Right lung (tissue), 10 donors: ENCODE measurements at places on chromosomes 1 and 21. TPM values are rescaled to one million over a fixed set of nuclear protein-coding genes. Genes with fewer than 3 reads are reported as not detected.
A peak's percentile ranks its signal among the peaks of the same experiment; 100 is the strongest.

TTF2 gene
- 20.5 TPM for polyA plus RNA-seq

DNA sequence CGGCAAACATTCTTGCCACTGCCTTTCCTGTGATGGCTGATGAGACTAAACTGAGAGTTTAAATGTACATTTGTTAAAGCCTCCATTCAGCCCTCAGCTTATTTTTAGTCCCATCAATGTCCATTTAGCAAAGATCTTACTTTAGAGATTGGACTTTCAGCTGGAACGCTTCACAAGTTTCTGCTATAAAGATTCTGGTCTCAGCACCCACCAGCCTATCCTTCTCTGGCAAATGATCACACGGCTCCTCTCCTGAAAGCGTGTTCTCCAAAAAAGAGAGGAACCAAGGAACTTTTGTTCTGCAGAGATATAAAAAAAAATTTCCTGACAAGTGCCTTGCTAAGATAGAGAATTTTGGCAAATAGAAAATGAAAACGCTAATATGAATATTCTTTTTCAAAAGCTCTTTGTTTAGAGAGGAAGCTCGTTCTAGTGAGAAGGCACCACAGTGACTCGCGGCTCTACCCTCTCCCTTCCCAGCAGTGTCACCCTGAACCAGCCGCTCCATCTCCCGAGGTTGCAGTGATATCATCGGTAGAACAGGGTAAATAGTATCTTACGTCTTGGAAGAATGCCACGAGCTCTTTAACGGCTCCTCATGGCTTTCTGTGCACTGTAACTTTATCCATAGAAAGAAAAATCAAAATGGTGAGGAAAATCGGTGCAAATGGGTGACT, 200.2 kb downstream of the APP start:
- DNase-seq, result no peak

DNA sequence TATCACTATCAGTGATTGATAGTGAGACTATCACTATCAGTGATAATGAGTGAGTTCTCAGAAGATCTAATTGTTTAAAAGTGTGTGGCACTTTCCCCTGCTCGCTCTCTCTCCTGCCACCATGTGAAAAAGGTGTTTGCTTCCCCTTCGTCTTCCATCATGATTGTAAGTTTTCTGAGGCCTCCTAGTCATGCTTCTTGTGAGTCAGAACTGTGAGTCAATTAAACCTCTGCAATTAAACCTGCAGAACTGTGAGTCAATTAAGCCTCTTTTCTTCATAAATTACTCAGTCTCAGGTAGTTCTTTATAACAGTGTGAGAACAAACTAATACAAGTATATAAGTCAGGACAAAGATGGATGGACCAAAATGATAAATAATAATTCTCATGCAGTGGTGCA, 7.0 kb upstream of the IL23R start:
- no peak for DNase-seq

GRCh38 chr1:222462601-222463000, 85.3 kb downstream of the HHIPL2 start:
- DNase-seq, result no peak

- no peak for DNase-seq
Observed at GRCh38 chr1:167683226-167683625, 38.6 kb upstream of the MPZL1 start.

DNA sequence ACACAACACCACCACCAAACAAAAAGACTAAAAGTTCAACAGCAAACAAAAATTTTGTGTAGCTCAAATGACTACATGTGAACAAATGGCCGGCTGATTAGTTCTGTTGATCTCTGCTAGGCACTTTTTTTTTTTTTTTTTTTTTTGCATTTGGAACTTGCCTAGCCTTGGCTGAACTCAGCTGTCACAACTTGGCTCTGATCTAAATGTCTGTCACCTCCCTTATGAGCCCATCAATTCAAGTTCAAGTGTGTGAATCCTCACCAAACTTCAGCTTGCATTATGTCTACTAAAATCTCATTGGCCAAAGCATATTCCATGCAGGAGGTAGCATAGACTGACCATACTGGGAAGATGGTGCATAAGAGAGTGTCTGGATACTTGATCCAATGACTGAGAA, 606.5 kb upstream of the ADGRL4 start:
- no peak for DNase-seq

DNA sequence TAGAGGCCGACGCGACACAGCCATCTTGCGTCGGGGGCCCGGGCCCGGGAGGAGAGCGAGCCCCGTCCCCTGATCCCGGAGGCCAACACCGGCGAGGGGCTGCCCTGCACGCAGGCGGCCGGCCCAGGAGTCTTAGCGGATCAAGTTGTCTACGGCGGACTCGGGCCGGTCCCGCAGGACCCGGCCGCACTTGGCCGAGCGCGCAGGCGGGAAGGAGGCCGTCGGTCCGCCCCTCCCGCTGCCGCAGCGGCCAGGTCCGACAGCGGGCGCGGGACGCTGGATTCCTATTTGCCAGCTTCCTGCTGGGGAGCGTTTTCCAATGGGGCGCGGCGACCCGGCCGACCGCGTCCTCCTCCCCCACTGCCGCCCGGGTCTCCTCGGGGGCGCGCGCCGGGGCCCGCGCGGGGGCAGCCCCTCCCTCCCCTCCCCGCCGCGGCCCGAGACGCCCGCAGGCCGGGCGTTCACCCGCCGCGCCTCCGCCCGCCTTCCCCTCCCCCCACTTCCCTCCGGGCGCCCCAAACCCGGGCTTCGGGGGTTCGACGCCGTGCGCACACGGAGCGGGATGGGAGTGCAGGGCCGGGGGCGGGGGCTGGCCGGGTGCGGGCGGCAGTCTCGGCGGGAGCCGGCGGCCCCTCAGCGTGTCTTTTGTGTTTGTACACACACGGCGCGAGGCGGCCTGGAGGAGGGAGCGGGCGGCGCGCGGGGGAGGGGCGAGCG, 517 bp upstream of the H3-3A start:
- DNase-seq, result peak; percentile 87

GPR25 gene
- not detected for polyA plus RNA-seq

FMO3 gene
- 1.4 TPM for polyA plus RNA-seq

CASQ1 gene
- polyA plus RNA-seq, result 33.0 TPM

DNA sequence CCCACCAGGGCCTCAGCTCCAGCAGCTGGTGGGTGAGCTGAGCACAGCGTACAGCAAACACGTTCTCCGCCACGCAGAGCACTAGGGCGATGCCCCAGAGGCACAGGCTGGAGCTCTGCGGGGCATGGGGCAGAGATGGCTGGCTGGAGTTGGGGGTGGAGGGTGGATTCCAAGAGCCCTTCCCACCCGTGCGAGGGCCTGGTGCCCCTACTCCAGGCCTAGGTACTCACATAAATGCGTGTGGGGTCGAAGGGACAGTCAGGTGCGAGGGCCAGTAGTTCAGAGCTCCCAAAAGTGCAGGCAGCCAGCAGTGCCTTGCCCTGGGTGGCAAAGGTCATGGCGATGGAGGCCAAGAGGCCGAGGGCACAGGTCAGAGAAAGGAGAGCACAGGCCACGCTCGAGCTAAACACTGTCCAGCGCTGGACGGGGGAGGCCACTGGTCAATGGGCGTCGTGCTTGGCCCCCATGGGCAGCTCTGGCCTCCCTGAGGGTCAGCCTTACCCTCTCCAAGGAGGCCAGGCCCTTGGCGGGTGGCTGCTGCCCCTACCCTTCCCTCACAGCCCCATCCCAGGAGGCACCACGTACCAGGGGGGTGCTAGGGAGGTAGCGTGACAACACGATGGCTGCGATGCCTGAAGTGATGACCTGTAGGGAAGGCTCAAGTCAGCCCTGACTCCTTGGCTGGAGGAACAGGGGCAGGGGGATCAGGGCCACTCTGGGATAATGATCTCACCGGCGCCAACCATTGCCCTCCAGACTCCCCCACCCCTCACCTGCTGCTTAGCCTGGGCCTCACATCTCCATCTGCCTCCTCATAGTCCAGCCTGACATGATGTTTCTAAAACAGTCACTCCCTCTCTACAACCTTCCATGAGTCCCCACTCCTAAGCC, 5.6 kb downstream of the TMEM54 start:
- DNase-seq, result no peak

DNA sequence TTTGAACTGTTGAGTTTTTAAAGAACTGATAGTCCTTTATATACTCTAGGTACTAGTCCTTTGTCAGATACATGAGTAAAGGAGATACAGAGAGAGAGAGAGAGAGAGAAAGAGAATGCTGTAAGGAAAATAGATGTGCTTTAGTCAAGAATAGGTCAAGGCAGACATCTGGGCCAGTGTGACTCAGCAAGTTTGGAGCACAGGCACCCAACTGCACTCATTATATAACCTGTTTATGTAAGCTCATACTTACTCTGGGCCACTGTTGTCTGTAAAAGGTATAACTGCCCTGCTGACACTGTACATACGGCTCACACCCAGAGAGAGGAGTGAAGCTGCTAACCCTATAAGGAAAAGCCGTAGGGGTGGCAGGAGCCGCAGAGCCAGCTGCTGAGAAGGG, 32.2 kb upstream of the AKT3 start:
- no peak for DNase-seq

DNA sequence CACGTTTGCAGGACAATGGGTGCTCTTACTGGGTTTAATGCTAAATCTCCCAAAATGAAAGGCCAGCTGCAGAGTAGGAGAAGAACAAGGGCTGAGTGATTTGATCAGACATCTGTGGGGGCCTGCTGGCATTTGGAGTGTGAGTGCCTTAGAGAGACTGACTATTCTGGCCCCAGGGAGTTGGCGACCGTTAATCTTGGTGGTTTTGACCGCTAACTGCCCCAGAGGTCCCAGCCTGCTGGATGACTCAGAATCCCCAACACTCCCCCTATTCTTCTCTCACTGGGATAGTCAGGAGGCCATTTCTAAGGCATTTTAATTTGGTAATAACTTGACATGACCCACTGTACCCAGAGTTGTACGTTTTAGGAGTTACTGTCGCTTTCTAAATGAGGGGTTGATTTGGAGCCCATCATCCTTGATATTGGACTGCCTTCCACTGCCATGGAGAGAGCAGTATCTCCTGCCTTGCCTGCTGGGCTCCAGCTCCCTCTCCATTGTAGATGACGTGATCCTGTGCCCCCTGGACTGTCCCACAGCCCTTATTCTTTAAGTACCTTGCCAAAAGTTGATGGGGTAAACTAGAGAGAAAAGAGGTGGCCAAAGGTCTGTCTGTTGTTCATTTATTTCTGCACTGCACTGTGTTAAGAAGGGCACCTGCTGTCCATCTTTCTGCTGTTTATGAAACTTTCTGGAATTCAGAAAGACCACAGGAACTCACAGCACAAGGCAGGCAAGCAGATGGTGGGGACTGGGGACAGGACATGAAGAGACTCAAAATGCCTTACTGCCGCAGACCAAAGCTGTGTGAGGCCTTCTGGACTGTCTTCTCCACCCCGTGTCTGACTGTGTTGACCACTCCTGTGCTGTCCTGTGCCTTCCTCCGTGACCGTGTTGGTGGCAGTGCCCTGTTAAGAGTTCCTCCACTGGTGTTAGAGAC, 98.2 kb upstream of the ARTN start:
- no peak for DNase-seq

- no peak for DNase-seq
Observed at GRCh38 chr1:1775327-1776226, 2.7 kb downstream of the NADK start.

- no peak for DNase-seq
Observed at GRCh38 chr1:21865943-21866706, 54.1 kb downstream of the LDLRAD2 start.

AKT3 gene
- polyA plus RNA-seq, result 15.9 TPM

AGPAT3 gene
- polyA plus RNA-seq, result 36.8 TPM

DNA sequence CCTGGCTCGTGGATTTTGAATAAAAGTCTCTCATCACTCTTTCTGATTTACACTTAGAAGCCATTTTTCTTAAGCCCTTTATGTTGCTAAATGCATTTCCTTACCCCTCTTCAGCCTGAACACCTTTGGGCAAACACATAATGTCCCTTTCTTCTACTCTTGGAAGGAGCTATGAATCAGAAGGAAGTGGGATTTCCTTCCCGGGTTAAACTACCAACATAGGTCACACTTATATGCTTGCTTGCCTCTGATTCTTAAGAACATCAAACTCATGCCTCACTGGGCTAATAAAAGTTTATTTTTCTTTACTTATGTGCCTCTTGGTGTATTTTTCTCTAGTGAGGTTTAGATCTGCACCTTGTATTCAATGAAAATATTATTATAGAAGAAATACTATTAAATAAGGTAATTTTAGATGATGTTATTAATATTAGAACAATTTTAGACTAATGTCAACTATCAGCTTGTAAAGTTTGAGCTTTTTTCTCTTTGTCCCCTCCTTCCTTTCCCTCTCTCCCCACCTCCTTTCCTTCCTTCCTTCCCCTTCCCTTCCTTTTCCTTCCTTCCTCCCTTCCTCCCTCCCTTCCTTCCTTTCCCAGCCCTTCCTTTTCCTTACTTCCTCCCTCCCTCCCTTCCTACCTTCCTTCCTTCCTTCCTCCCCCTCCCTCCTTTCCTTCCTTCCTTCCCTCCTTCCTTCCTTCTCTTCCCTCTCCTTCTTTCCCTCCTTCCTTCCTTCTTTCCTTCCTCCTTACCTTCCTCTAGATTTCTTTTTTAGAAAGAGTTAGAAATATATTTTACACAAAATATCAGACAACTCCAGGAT, 66.5 kb upstream of the KCNJ6 start:
- no peak for DNase-seq

DNA sequence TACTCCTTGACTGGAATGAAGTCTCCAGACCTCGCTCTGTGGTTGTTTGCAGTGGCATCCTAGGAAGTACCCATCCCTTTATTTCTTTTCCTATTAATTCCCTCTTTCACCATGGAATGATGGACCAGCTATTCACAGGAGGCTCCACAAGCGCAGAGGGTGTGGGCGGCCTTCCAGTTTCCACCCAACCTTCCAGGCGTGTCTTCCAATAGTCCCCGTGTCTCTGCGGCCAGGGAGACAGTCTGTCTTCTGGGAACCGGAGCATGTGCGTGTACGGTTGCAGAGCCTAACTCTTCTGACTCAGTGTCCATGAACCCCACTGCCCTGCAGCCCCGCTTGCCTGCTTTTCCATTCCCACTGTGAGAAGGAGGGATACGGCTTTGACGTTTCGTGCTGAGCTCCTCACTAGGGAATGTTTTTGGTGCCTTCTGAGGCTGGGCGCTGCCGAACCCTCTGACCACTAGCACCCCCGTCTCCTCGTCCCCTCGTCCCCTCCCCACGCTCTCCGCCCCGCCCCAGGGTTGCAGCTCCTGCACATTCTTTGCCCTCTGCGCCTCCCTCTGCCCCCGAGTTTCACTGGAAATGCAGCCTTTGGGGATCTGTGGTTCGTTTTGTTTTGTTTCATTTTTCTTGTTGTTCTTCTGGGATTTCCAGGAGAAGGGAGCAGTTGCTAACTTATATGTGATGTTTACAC, 26.3 kb upstream of the FAM3B start:
- DNase-seq, result no peak

BLZF1 gene
- 32.2 TPM for polyA plus RNA-seq

GRCh38 chr1:193656841-193657240, 470.4 kb upstream of the B3GALT2 start:
- DNase-seq, result no peak

DNA sequence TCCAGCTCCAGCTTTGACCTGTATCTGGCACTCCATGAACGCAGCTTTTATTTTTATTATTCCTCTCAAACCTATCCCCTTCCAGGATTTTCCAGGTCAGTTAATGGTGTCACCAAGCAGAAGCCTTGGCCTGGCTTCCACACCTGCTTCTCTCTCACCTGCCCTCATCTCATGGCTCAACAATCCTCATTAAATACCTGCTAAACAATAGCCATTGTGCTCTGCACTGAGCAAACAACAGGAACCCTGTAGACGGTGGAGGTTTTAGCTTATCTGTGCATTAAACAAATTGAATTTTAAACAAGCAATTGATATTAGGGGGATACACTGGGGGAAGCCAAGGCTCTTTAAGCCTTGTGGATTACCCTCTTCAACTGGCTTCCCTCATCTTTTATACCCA, 15.3 kb downstream of the PYCR2 start:
- DNase-seq, result no peak

GRCh38 chr21:26736449-26736848, 108.8 kb downstream of the ADAMTS1 start:
- DNase-seq, result no peak
